Stimulated activated CD4-positive, alpha-beta T cell treated with anti-CD3 and anti-CD28 coated beads, Interleukin-1b, Interleukin-23, amount 100 ng/mL, for 48 hours (primary cell): ENCODE measurements at places on chromosomes 5 and 9.

GRCh38 chr9:70135176-70135575, 91.5 kb downstream of the MAMDC2 start:
- no peak for DNase-seq

- no peak for DNase-seq
These were observed 183.3 kb upstream of the PCSK5 start for GRCh38 chr9:75707191-75707590.

DNA sequence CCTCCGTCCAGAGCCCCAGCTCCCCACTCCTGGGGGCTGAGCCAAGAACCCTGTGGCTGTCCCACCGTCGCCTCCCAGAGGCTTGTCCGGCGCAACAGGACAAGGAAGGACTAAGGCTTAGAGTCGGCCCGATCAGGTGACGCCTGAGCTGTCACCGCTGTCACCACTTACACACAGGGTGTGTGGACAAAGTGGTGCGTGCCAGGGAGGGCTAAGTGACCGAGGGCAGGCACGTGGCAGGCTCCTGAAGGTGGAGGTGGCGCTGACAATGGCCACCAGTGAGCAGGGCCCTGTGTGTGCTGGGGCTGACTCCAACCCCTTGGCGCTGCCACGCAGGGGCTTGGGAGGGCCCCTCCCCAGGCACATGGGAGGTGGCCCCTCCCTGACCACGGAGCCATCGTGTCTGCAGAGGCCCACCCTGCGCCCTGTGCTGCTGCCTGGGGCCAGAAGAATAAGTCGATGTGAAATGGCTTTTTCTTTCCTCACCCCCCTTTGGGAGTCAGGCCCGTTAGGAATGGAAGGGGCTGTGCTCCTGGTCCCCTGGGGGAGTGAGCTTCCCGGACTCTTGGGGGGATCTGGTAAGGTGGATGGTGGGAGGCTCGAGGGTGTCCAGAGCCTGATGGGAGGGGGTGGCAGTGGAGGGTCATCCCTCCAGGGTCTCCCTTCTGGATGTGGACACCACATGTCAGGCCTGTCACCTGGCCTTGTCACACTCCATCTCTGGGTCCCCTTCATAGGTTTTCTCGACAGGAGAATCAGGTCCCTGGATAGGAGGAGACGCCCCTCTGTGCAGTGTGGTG, 2.6 kb upstream of the GPSM1 start:
- no peak for DNase-seq

- DNase-seq, result no peak
These were observed 67.6 kb downstream of the SMARCA2 start for GRCh38 chr9:2082772-2083171.

DNA sequence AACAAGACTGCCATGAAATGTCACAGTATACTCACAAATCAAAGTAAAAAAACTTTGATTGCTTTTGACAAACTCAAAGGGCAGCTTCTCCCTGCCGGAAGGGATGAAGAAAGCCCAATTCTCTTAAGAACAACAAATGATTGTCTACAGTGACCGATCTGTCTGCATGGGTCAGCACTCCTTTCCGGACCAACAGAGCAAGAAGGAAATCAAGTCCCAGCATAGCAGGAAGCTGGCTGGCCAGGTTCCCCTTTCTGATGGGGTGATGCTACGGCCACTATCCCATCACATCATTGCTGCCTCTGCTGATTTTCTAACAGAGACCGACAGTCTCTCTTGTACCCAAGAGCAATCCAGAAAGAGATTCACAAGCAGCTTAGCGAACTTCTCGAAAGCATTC, 692 bp downstream of the C1QTNF3 start:
- no peak for DNase-seq

DNA sequence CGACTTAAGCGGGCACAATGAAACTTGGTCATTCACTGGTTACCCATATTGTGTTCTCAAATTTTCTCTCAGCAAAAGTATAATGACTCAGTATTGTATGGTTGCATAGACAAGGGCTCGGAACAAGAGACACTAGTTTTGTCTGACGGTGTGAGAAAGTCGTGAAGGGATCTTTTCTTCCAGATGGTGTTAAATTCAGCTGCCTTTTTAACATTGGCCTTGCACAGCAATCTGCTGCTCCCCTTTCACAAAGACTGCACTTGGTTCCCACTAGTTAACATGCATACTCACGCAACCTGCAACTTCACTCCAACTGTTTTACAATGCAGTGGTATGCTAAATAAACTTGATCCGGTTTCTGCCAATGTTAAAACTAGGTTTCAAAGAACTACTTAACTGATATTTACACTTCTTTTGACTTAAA, 219.2 kb downstream of the MEF2C start:
- DNase-seq, result no peak

DNA sequence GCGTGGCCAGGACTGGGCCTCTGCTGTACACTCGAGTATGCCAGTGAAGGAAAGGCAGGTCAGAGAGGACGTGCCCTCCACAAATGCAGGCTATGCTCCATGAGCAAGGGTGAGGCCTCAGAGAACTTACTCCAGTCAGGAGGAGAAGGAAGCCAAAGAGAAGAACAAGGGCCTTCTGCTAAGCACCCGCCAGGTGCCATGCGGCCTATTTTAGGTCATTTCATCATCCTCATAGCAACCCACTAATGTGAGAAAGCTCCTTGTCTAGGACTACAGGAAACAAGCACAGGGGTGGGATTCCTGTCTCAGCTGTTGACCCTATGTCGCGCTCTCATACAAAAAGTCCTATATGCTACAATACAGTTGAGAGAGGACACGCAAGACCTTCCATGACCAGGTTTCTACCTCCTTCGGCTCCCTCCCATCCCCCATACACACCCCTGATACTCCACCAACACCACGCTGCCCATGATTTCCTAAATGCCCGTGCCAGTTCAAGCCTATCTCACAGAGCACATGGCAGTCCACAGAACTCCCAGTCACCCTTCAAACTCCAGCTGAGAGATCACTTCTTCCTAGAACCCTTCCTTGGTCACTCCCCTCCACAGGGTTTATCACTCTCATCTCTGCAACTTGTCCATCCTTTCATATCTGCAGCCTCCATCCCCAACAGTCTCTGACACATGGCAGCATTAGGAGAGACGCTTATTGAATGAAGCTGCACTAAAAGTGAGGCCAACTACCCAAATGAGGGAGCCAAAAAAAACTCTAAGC, 26.8 kb downstream of the PSMB7 start:
- no peak for DNase-seq

DNA sequence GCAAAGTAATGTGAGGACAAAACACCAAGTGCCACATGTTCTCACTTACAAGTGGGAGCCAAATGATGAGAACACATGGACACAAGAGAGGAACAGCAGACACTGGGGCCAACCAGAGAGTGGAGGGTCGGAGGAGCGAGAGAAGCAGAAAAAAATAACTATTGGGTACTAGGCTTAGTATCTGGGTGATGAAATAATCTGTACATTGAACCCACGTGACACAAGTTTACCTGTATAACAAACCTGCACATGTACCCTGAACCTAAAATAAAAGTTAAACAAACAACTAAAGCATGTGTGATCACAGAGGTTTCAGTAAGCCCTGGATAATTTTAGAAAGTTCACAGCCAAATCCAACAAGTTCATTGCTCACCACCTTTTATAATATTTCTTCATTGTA, 160.1 kb downstream of the TENT4A start:
- DNase-seq, result no peak

- no peak for DNase-seq
These were observed 182.7 kb upstream of the NR4A3 start for GRCh38 chr9:99638971-99639370.

GRCh38 chr5:6043491-6044310, 334.6 kb downstream of the MED10 start:
- no peak for DNase-seq

DNA sequence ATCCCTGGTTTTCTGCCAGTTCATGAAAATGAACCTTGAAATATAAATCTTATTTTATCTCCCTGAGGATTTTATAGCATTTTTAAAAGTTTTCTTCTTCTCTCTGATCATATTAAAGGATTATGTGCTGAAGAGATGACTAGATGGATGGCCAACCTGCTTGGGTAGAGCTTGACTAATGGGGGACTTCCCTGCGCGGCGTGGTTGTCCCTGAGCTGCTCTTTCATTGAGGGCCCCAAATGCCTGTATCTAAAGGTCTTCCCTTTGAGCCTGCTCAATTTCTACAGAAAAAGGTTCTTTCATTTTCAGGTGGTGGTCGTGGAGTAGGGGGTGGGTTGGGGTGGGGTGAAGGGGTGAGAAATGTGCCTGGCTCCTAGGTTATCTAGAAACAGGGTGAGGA, 20.5 kb upstream of the CDKN2AIPNL start:
- peak; percentile 42 for DNase-seq

- DNase-seq, result no peak
These were observed 91.5 kb upstream of the DNAH5 start for GRCh38 chr5:14035859-14036503.

- no peak for DNase-seq
These were observed 222.0 kb downstream of the MAN2A1 start for GRCh38 chr5:109911731-109912130.

DNA sequence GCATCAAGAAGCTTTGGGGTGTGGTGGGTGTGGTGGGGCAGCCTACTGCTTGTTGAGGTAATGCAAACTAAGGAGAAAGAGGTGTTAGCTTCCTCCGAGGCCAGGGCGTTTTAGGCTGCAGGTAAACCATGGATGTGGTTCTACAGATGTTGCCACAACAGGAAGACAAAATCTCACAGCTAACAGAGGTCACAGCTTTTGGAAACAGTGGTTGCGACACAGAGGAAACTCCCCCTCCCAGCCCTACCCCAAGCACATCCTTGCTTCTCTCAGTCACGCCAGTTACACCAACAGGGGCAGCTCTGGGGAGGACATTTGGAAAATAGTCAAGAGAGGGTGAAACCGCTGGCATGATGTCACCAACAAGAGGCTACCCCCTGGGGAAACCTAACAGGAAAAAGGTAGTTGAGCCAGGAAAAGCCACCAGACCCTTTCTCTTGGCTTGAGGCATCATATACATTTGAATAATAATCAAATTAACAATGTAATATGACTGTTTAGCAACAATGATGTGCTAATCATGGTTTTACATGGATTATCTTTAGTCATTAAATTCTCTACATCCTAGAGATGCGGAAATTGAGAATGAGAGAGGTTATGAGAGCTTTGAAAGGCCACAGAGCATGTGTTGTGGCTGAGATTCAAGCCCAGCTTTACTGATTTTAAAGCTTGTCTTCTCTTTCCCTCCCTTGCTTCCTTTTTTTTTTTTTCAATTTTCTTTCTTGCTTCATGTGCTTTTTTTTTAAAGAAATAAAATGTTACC, 82.2 kb upstream of the IL12B start:
- peak; percentile 62 for DNase-seq

- DNase-seq, result no peak
These were observed 27.7 kb upstream of the DAPK1 start for GRCh38 chr9:87469793-87470465.

DNA sequence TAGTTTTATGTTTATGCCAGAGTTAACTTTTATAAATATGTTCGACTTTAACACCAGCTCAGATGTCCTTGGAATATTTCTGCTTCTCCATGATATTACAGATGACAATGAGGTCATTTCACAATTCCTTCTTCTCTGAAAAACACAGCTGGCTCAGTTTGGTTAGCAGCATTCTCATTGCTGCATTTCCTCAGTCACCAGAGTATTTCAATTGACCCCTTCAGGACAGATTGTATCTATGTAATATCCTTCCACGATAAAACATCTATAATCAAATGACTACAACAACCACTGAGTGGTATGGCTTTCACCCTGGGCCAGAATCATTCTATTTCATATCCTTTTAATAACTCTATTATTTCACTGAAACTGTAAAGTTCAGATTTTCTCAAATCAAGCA, 148.7 kb downstream of the OXCT1 start:
- no peak for DNase-seq

- DNase-seq, result no peak
These were observed 82.8 kb upstream of the PDE4D start for GRCh38 chr5:59976342-59976741.

DNA sequence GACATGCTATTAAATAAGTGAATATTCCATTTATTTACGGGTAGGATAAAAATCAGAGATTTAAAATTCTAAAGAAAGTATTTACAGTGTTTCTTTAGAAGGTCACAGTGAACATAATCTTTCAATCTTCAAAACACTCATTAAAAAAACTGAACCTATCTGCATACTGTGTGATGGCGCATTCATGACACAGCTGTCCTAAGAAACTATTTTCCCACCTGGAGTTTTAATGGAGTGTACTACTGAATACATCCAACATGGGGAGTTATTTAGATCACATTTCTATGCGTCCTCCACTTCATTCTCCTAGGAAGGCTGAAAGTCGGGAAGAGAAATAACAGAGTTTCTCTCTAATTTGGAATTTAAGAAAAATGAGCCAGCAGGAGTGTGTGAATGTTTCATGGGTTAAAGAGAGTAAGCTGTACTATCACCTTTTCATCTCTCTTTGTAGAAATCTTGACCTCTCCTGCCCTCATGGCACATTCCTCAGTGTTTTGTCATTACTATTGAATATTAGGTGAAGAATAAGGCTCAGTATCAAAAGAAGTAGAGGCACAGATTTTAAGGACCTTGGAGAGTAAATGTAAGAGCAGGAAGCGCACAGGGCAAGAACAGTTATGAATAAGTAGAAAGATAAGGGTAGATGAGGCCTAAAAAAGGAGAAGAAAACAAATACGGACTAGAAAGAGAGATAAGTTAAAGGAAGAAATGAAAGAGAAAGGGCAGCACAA, 551.2 kb upstream of the TUSC1 start:
- DNase-seq, result no peak

DNA sequence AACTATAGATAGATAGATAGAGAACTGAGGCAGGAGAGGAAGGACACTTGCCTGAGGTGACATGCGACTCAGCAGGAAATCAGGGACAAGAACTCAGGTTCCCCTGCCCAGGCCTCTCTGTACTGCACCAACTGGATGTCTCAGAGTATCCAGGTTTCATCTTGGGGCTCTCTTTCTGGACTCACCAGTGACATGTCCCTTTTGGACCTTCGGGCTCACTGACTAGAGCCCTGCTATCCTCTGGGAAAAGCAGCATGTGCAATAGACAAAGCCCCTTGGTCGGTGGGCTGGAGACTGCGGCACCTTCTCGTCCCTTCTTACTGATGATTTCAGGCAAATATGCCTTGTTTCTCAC, 104.5 kb downstream of the RGS3 start:
- DNase-seq, result no peak
